ENCODE measurements at places on chromosomes 5 and 9.

DNA sequence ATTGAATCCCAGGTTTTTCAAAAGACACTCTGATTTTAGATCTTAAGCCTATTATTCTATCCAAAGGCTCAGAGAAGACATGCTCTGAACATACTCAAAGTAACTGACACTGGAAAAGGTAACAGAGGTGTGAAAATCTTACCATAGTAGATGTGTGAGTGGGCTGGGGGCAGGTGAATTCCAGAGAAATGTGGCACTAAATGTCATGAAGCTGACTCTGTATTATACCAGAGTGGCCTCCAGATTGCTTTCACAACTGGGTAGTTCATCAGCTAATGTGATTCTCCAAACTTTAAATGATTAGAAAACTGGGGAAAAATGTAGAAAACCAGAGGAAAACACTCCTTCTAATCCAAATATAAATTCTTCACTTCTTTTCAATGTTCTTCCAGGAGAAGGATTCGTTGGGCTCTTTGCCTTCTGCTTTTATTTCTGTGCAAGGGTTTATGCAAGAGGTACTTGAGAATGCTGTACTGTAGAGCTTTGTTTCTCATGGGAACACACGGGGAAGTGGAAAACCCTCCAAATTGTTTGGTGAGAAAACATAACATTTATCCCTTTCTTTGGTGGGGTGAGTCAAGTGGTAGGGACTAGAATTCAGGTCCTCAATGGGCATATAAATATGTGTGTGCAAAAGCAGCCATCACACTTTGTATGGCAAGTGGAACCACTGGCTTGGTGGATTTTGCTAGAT lies at the start of gene SCGB3A2:
Gene SCGB3A2 (plus strand): TSS at position 646 of the 694 bp plus-strand sequence. CDS start 93 bp downstream, outside the sequence.
- DNase-seq, result no peak
- no peaks in the 10 kb centered on the region for H3K36me3 ChIP-seq
- no peak within 1 kb of the TSS for H3K27ac ChIP-seq
- H3K27me3 ChIP-seq, result no peaks in the 10 kb centered on the region

- H3K4me3 ChIP-seq, result no peak overlapping the region
- no peak for DNase-seq
- no peaks in the 10 kb centered on the region for H3K36me3 ChIP-seq
- no peak overlapping the region for H3K27ac ChIP-seq
- peaks cover 1% of the 10 kb centered on the region for H3K4me1 ChIP-seq
Measured at GRCh38 chr5:10607023-10607665, 43.3 kb downstream of the ANKRD33B start.

- H3K27ac ChIP-seq, result no peak overlapping the region
- DNase-seq, result no peak
- no peaks in the 10 kb centered on the region for H3K27me3 ChIP-seq
- H3K4me3 ChIP-seq, result no peak overlapping the region
Measured at GRCh38 chr5:56450766-56451165, 217.6 kb upstream of the ANKRD55 start.

DNA sequence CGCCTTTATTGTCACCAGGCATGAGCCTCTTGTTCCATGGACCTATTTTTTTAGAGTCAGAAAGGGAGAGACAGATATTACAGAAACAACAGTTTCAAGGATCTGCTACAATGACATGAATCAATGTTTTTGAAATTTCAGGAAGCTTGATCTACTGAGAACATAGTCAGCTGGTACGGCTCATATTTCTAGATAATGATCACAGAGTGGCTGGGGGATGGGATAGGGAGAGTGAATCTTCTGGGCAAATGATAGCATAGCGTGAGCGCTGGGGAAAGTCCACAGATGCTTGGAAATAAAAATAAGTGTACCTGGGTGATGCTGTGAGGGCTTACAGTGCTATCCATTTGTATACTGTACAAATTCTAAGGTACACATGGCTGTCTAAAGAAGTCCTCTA lies 340.4 kb downstream of the EBF1 start:
- no peaks in the 10 kb centered on the region for H3K27me3 ChIP-seq
- peaks cover 4% of the 10 kb centered on the region for H3K4me1 ChIP-seq
- no peaks in the 10 kb centered on the region for H3K36me3 ChIP-seq
- no peak overlapping the region for H3K27ac ChIP-seq

GRCh38 chr5:139061274-139061673 lies 136.9 kb downstream of the SIL1 start:
- peaks cover 15% of the 10 kb centered on the region for H3K4me1 ChIP-seq
- H3K36me3 ChIP-seq, result no peaks in the 10 kb centered on the region
- peak; percentile 50 for DNase-seq
- H3K27ac ChIP-seq, result no peak overlapping the region
- H3K4me3 ChIP-seq, result no peak overlapping the region

GRCh38 chr5:96714951-96715451 lies 52.8 kb downstream of the CAST start:
- peaks cover 11% of the 10 kb centered on the region for H3K4me1 ChIP-seq
- no peak overlapping the region for H3K27ac ChIP-seq
- no peak overlapping the region for H3K4me3 ChIP-seq
- DNase-seq, result peak; percentile 31

Data from ovary (tissue), 10 donors.